Epithelial cell of proximal tubule (primary cell): ENCODE measurements at places on chromosomes 2 and 18. TPM values are rescaled to one million over a fixed set of nuclear protein-coding genes. Genes with fewer than 3 reads are reported as not detected.

- no peak for DNase-seq
Observed at GRCh38 chr2:99488539-99489062, 1.2 kb downstream of the REV1 start.

Gene IL1B
- 0.65 TPM in 1 of 2 replicates, not detected in the other for total RNA-seq

- no peak for DNase-seq
Observed at GRCh38 chr2:225288986-225289385, 110.5 kb upstream of the NYAP2 start.

Gene REG1B
- not detected in 2 replicates for total RNA-seq

Gene EMILIN1
- 0.80 and 2.1 TPM in 2 replicates for total RNA-seq

- no peak for DNase-seq
Observed at GRCh38 chr18:74832999-74833398, 235.3 kb downstream of the ZNF407 start.

GRCh38 chr2:196128749-196129148, 42.6 kb downstream of the STK17B start:
- DNase-seq: no peak

- no peak for DNase-seq
Observed at GRCh38 chr2:138794724-138795123, 14.5 kb upstream of the NXPH2 start.

- DNase-seq: no peak
Observed at GRCh38 chr2:179186126-179186525, 78.5 kb downstream of the SESTD1 start.

DNA sequence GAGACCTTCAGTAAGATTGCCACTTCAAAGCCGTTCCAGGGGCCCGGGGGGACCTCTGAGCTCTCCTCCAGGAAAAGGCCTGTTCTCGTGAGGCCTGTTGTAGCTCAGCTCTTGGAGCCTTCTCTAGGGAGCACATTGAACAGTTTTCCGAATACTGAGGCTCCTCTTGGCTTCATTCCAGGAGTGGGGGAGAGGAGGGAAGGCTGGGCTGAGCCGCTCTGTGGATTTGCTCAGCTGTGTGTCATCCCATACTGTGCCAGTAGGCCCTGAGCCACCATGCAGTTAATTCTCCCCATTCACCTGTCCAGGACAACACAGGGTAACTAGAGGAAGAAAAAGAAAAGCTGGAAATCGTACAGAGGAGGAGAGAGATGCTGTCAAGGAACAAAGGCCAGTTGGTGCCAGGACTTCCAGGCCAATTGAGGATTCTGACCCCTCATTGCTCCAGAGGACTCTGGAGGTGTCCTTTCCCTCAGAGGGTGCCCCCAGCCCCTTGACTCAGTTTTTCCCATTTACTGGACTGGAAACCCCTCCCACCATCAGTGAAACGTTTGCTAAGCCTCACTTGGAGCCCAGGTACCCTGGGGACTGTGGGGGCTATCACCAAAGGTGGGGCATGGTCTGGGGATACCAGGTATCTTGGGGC, 41.4 kb downstream of the HS1BP3 start:
- DNase-seq: no peak

DNA sequence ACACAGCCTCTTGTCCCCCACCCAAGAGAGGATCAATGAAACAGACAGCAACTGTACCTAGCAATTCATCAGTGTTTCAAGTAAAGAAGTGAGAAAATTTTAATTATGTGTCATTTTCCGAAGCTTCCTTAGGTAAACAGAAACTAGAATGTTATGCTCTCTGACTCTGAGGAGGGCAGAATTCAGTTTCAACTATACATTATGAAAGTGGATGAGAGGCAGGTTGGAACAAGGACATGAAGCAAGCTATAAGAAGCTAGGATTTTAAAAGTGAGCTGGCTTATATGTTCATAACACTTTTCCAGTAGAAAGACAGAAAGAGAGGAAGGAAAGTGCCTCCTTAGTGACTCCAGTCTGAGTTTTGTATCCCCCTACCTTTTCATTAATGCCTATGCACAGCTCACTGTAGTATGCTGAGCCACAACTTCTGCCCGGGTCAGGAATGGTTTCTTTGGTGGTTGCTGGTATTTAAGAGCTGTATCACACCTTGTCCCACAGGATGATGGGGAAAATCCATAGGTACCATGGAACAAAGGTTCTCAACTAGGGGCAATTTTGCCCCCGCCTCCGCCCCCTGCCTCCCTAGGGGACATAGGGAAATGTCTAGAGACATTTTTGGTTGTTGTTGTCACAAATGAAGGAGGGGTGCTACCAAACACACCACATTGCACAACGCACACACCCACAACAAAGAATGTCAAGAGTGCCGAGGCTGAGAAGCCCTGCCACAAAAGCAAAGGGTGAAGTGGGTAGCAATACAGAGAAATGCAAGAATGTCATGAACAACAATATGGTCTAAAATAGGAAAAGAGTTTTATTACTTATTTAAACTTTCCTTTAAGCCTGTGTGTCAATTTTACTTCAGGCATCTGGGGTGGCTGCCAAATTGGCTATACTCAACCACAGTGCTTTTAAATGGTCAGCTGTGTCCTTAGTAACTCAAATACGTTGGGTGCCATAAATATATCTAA, 161.0 kb upstream of the ZFP36L2 start:
- no peak for DNase-seq

DNA sequence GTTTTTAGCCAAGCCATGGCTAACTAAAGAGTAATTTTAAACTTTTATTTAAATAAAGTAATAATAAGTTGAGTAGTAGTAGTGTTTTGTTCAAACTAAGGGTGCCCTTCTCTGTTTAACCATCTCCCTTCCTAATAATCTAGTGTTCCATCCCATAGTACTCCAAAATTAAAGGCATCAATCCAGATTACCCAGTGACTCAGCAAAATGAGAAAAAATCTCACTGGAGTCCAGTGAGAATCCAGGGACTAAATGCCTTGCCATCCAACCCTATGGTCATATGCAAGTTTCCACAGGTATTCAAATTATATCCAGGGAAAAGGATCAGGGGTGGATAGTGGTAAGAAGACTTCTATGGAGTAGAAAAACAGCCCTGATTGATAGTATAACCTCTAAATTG, 19.6 kb upstream of the VRK2 start:
- no peak for DNase-seq

Gene SULT1C4
- 22.9 and 50.1 TPM in 2 replicates for total RNA-seq

Gene SP140
- 4.6 and 5.3 TPM in 2 replicates for total RNA-seq

- no peak for DNase-seq
Observed at GRCh38 chr2:225326969-225327368, 72.5 kb upstream of the NYAP2 start.

Gene KCMF1
- total RNA-seq: 43.0 and 65.8 TPM in 2 replicates

Gene ERFE
- total RNA-seq: 9.8 and 86.8 TPM in 2 replicates

Gene RGPD3
- total RNA-seq: 0.29 and 0.46 TPM in 2 replicates

Gene NMS
- not detected in 2 replicates for total RNA-seq
